Naive thymus-derived CD4-positive, alpha-beta T cell (primary cell): ENCODE measurements at places on chromosomes 7 and 10. TPM values are rescaled to one million over a fixed set of nuclear protein-coding genes. Genes with fewer than 3 reads are reported as not detected.

GRCh38 chr7:97835296-97836138, 36.7 kb downstream of the ASNS start:
- H3K27me3 ChIP-seq: no peaks in the 10 kb centered on the region
- H3K36me3 ChIP-seq: no peaks in the 10 kb centered on the region

GRCh38 chr7:129225206-129225930, 538 bp downstream of the AHCYL2 start:
- peak overlapping the region; percentile 78 for H3K27ac ChIP-seq
- peaks cover 13% of the 10 kb centered on the region for H3K4me1 ChIP-seq
- no peaks in the 10 kb centered on the region for H3K36me3 ChIP-seq
- no peak for DNase-seq
- no peaks in the 10 kb centered on the region for H3K27me3 ChIP-seq

DNA sequence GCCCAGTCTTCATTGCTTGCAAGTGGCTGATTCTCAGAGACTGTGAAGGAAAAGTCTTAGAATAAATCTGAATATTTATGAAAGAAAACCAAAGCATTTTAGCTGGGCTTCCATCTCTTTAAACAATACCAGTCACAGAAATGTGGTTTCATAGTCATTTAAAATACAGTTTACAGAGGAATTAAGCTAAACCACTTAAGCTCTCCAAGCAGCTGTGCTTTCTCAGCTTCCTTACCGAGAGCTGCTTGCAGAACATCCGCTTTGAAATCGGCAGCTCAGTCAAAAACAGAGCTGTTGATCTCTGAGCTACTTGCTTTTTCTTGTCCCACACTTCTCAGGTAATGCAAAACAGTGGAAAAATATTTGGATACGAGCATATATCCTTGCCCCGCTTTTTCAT, 134.5 kb downstream of the DYNC1I1 start:
- no peak overlapping the region for H3K27ac ChIP-seq
- no peak for DNase-seq
- H3K27me3 ChIP-seq: no peaks in the 10 kb centered on the region
- no peak overlapping the region for H3K4me3 ChIP-seq
- no peaks in the 10 kb centered on the region for H3K36me3 ChIP-seq
- no peaks in the 10 kb centered on the region for H3K4me1 ChIP-seq

DNA sequence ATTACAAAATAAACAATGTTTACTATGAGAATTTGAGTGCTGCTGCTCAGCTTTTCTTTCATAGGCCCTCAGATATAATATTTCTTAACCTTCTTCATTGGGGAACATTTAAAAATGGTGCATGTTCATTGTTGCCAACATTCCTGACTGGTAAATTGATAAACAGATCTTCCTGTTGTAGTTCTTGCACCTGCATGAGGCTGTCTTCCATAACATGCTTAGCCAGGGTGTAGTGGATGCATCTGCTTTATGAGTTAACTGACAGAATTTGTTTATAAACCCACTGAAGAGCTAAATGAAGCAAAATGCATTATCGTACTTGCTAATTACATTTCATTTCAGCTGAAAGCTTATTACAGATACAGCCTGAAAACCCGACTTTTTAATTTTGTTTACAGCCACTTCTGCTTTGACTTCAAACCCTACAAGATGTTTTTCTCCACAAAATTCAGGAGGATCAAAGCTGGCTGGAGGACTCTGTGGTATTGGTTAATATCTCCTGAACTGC, 177.2 kb downstream of the SEM1 start:
- no peaks in the 10 kb centered on the region for H3K27me3 ChIP-seq
- no peak overlapping the region for H3K4me3 ChIP-seq
- no peaks in the 10 kb centered on the region for H3K36me3 ChIP-seq
- no peak overlapping the region for H3K27ac ChIP-seq
- no peak for DNase-seq

PCDH15 gene
- not detected for total RNA-seq

CFAP69 gene
- total RNA-seq: not detected

DNA sequence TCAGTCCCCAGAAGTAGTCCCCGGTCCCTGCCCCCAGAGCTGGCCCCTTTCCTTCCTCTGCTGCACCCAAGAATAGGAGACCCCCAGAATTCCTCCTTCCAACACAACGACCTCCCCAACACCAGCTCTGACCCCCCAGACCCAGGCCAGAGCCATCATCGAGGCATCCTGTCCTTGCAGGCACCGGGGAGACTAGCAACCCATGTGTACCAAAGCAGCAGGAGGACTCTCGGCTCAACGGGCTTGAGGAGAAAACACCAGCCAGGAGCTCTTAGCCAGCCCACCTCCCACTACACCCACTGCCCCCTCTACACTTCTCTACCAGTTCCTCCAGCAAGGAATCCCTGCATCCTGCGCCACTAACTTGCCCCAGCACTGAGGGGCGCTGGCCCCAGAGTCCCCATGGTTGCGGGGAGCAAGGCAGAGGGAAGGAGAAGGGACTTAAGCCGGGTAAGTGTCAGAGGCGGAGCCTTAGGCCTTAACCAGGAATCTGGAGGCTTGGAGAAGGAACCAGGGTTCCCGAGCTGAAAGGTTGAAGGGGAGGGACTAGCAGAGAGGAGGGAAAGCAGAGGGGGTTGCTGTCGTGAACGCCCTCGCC, 3.9 kb downstream of the GRID1 start:
- no peak overlapping the region for H3K4me3 ChIP-seq
- H3K4me1 ChIP-seq: peaks cover 11% of the 10 kb centered on the region
- H3K27ac ChIP-seq: no peak overlapping the region
- peaks cover 15% of the 10 kb centered on the region for H3K27me3 ChIP-seq

TMEM213 gene
- total RNA-seq: 0.36 and 1.3 TPM in 2 replicates

GRCh38 chr7:26593393-26593792, 271.0 kb downstream of the SKAP2 start:
- no peaks in the 10 kb centered on the region for H3K4me1 ChIP-seq
- no peaks in the 10 kb centered on the region for H3K27me3 ChIP-seq
- DNase-seq: no peak
- H3K27ac ChIP-seq: no peak overlapping the region
- no peaks in the 10 kb centered on the region for H3K36me3 ChIP-seq

DNA sequence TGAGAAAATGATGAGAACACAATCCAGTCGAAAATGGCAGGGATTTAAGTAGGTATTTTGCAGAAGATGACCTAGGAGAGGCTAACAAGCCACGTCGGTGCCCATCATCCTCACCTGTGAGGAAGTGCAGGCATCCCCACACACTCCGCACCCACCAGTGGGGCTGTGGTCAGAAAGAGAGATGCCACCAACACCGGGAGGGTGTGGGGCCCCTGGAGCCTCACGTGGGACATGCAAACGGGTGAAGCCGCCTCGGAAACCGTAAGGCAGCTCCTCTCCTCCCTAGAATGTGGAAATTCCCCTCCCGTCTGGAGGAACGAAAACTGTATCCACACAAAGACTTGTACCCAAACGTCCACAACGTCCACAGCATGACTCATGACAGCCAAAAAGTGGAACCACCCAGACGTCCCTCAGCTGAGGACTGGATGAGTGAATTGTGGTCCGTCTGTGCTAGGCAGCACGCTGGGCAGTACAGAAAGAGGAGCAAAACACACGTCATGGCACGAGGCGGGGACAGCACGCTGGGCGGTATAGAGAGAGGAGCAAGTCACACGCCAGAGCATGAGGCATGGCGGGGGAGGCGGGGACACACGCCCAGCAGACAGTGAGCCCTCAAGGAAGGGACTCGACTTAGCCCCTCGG, 246.0 kb downstream of the ELFN1 start:
- H3K4me1 ChIP-seq: peaks cover 36% of the 10 kb centered on the region
- H3K27ac ChIP-seq: no peak overlapping the region
- no peak for DNase-seq
- no peaks in the 10 kb centered on the region for H3K36me3 ChIP-seq

DNA sequence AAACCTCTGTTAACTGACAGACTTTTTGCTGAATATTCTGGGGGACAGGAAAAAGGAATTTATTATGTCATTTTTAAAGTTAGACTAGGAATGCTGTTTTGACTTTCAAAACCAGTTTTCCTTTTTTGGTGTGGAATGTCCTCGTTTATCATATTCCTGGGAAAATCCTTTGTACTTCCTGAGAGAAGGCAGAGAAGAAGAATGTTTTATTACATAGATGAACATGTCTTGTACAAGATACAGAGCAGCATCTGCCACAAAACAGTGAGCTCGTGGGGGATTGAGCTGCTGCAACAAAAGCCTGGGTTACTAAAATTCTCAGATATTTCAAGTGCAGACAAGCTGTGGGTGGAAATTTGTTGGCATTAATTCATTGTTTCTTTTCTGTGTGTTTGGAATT, 20.2 kb downstream of the MCU start:
- no peaks in the 10 kb centered on the region for H3K4me1 ChIP-seq
- DNase-seq: no peak
- no peaks in the 10 kb centered on the region for H3K27me3 ChIP-seq
- H3K36me3 ChIP-seq: peaks cover 4% of the 10 kb centered on the region
- no peak overlapping the region for H3K27ac ChIP-seq
